ENCODE measurements at places on chromosomes 6 and 20. TPM values are rescaled to one million over a fixed set of nuclear protein-coding genes. Genes with fewer than 3 reads are reported as not detected.

DNA sequence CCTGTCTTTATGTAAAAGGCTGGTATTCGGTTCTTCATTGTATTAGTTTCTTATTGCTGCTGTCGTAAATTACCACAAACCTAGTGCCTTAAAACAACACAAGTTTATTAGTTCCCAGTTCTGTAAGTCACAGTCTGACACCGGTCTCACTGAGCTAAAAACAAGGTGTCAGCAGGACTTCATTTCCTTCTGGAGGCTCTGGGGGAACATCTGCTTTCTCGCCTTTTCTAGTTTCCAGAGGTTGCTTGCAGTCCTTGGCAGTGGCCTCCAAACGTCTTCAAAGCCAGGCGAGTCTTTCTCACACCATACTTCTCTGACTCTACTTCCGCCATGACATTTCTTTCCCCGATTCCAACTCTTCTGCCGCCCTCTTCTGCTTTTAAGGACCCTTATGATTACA is 43.0 kb upstream of the ZFAND3 start:
- DNase-seq: no peak

Gene SLC2A10
- 7.4 TPM for polyA plus RNA-seq

GRCh38 chr20:54004445-54004844 is 65.9 kb downstream of the BCAS1 start:
- no peak for DNase-seq

- no peak for DNase-seq
Measured at GRCh38 chr20:45338121-45339030, 9.8 kb downstream of the SDC4 start.

- DNase-seq: no peak
Measured at GRCh38 chr6:31126396-31127175, 6.3 kb upstream of the CDSN start.

Gene NKAIN2
- polyA plus RNA-seq: not detected
